ENCODE measurements at places on chromosomes 13 and 19.

DNA sequence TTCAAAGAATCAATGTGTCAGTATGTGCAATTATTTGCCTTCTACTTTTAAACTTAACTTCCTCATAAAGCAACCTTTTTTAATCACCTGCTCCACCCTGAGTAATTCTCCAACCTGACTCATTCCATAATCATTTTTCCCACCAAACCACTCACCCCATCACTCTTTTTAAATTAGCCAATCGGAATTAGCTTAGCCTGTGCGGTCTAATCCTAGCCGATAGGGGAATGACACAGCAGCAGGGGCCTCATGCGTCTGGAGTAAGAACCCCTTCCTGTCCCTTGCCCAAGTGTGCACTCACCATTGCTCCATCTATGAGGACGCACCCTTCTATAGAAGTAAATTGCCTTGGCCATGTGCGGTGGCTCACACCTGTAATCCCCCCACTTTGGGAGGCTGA, 27.4 kb upstream of the ZNF83 start:
- DNase-seq = no peak

DNA sequence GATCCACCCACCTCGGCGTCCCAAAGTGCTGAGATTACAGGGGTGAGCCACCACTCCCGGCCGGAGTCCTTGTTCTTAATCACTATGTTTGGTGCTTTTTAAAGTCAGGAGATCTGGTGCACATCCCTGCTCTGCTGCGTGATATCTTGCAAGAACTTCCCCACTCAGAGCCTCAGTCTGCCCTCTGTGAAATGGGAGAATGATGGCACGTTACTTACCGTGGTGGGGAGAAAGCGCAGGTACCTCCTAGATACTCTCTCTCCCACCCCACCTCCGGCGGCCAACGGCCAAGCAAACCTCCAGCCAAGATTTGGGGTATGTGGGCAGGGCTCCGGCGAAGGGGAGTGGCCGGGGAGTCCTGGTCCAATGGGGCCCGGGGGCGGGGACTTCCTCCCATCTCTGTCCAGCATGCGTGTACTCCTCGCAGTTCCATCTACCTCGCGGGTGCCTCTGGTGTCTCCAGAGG, at the start of gene RYR1:
RYR1 (plus strand) TSS at position 424 of the 466 bp plus-strand sequence. CDS start 139 bp downstream, outside the sequence.
- DNase-seq = no peak

GRCh38 chr19:12085074-12085818, 20.7 kb downstream of the ZNF844 start:
- DNase-seq = no peak

DNA sequence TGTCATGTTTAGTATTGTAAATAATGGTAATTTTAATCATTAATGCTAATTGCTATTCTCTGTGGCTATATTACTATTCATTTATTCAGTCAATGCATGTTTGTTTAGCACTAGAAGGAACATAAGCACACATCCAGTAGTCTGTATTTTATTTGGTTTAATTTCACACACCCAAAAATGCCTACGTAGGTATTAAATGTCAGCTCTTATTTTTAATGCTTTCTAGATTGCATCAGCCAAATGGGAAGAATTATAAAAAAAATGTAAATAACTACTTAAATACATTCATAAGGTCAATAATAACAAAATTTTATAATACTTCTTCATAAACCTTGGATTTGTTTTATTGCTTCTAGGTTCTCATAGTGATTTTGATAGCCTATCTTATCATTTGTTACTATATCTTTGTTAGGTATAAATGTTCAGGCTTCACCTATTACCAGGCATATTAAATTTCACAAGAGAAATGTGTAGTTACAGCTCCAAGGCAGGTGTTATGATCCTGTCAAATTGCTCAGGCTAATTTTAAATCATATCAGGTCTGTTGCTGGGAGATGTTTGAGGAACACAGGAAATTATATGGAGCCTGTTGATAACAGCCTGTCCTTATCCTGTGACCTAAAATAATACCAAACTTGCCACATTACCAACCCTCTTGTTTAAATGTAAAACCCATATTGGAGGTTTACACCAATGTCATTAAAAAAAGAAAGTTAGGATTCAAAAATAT, 34.4 kb downstream of the ITGBL1 start:
- no peak for DNase-seq

GRCh38 chr13:28981530-28981929, 161.4 kb downstream of the MTUS2 start:
- no peak for DNase-seq

GRCh38 chr19:35240327-35240726, 8.5 kb upstream of the LSR start:
- DNase-seq = no peak

DNA sequence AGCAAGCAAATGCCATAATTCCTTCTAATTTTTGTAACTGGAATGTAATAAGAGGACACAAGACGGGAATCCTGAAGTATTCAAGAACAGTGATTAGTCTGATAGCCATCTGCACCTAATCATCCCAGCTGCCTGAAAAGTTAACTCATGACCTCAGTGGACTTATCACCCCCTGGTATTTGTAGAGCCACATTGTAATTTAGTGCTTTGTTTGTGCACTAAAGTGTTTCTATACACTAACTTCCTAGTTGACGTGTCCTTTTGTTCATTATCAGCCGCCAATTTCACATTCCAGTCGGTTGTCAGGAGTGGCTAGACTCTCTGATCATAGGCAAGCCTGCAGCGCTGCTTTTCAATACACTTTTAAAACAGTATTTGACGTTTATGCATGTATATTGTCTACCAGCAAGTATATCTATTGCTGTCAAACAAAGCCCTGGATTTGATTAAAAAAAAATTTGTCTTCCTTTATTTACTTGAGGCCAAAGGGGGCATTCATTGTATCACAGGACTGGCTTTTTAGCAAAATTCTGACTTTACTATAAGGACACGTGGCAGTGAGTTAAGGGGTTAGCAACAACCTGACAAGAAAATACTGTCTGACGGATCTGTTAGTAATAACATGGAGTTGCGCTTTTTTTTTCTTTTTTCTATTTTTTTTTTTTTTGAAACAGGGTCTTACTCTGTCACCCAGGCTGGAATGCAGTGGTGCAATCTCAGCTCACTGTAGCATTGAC, 10.4 kb upstream of the SOX21 start:
- DNase-seq = no peak

- DNase-seq = no peak
Observed at GRCh38 chr13:77876176-77876575, 42.5 kb downstream of the EDNRB start.

GRCh38 chr13:99057310-99057975, 79.6 kb upstream of the DOCK9 start:
- DNase-seq = no peak

- peak; percentile 36 for DNase-seq
Observed at GRCh38 chr19:28633319-28634018, 579.5 kb downstream of the UQCRFS1 start.

DNA sequence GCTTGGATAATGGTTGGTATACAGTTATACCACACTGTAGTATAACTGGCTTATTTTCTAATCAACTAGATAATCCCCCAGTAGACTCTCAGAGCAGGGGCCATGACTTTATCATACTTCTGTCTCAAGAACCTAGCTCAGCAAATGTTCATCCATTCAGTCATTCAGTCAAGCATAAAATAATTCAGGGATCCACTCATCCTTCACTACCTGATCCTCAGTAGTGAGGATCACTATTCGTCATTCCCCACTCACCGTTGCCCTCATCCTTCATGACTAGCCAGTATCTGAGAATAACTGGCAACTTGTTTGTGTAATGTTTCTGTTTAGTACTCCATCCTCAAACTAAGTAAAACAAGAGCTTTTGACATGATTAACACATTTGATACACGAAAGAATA, 77.6 kb downstream of the TSC22D1 start:
- DNase-seq = no peak

- DNase-seq = no peak
Observed at GRCh38 chr19:1861599-1862031, 1.8 kb downstream of the KLF16 start.

DNA sequence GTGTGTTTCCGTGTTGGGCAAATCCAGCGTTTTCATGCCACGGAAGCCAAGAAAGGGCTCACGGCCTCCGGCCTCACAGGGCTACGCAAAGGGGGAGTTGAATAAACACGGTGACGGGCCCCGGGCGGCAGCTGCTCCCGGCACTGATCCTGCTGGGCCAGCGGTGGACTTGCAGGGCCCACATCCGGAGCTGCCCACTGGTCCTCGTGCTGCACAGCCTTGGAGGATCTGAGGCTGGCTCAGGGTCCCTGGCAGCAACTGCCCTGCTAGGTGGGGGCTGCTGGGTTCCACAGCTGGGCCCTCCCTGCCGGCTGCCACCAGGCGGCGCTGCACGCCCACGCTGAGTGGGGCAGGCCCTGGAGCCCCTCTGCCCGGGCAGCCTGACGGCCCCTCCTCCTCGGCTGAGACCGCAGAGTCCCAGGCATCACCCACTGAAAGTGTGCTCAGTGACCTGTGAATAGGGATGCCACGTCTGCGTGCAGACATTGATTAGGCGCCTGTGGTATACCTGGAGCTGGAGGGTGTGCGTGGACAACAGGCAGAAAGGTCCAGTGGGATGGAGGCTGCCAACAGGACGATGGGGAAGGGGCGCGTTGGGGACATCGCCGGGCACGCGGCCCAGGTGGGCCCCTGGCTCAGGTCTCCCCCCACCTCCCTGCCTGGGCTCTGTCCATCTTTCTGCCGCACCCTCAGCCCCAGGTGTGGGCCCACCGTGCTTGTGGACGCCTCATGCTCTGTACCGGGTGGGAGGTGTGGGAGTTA, 5.3 kb upstream of the HCN2 start:
- no peak for DNase-seq

DNA sequence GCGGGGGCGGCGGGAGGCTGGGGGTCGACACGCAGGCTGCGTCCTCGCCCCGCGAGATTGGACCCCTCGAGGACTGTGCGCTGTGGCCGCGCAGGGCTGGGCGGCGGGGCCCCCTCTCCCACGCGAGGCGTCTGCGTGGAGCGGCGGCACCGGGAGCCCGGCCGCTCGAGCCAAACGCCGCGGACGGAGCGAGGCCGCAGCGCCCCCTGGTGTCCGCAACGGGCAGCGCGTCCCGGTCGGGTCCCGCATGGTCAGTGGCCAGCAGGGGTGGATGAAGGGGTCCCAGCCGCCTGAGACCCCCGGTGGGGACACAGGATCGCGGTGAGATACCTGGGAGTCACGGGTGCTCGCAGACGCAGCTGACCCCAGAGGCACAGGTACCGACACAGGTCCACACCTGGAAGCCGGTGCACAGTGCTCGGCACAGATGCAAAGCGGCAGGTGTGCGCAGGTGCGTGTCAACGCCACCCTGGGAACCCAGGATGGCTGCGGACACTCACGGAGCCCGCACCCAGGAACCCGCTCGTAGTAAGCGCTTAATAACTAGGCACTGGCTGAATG, 2.1 kb upstream of the CIRBP start:
- no peak for DNase-seq

DNA sequence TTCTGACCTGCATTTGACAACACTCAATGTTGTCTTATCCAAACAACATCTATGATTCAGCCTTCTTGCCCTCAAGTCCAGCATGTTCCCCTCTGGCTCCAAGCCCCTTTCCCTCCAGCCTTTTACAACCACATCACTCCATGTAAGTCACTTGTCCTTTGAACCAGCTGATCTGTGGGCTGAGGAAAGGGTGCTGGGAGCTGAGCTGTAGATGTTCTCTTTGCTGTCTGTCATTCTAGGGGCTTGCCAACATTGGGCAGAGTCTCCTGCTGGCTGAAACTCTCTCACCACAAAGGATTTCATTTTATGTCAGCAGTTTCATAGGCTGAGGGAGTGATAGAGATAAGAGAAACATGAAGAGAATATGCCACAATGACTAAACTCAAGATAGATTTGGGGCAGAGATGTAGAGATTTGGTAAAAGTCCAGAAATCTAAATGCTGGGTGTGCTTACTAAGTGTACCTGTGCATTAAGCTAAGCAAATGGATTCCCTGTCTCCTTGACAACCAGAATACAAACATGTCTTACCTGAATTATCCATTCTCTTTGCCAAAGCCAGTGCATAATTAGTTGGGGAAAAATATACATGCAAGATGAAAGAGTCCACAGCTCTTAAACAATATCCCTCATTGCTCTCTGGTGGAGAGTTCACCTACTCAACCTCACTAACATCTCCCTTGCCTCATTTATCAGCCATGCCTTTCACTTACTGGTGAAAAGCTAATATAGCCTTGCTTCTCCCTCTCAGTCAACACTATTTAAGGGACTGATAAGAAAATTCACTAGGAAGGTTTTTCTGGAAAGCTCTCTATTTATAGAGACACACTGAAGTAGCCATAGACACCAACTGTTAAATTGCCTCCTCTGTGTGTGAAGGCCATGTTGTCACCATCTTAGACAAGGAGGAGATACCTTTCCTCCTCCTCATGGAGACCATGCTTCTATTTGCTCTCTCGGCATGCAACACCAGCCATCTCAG, 175.5 kb upstream of the SERP2 start:
- no peak for DNase-seq

GRCh38 chr13:40375489-40376171, 290.8 kb downstream of the FOXO1 start:
- no peak for DNase-seq

DNA sequence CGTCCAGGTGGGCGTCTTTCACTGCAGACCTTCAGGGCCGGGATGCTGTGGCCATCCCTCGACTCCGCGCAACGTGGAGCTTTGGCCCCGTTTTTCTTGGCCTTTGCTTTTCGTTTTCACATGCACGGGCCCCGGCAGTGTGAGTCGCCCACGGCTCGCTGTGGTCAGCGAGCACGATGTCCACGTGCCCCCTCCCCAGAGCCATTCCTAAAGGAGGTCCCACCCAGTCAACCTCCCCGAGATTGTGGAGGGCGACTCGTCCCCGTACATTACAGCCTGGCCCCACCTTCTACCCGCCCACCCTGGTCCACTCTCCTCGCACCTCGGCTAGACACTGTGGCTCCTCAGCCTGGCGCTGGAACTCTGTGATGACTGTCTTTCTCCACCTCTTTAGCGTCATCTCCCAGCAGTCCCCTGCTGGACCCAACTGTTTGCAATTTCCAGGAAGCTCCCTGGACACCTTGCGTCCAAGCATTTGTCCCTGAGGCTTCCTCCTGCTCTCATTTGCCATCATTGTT, 405 bp downstream of the ZNF446 start:
- no peak for DNase-seq

GRCh38 chr13:66992719-66993118, 237.4 kb downstream of the PCDH9 start:
- no peak for DNase-seq

- no peak for DNase-seq
Observed at GRCh38 chr13:79191501-79191900, 214.6 kb downstream of the RBM26 start.

DNA sequence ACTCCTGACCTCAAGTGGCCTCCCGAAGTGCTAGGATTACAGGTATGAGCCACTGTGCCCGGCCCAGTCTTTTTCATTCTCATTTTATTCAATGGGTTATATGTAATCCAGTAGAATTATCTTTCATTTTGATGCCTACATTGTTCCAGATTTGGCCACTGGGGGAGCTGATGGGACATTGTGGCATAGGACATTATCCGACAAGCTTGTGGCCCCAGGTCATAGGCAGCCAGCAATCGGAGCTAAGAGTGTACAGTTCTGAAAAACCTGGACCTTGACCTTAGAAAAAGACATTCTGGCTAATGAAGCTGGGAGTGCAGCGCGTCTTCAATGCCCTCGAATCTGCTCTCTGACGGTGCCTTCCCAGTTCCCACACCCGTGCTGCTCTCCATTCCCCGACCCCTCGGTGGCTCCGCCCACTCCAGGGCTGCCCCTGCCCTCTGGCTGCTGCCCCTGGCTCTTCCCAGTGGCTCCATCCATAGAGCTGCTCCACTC, 108.7 kb downstream of the TEX29 start:
- peak; percentile 27 for DNase-seq
